Activated T-cell treated with anti-CD3 and anti-CD28 coated beads for 4 hours (primary cell): ENCODE measurements at places on chromosomes 5 and 9.

- DNase-seq: no peak
Observed at GRCh38 chr5:58491216-58491892, at the start of gene GAPT. GAPT (plus strand) TSS chr5:58491435; CDS start chr5:58494537, 3,102 bp downstream.

GRCh38 chr9:27353474-27354229 is 56.7 kb upstream of the EQTN start:
- no peak for DNase-seq

- no peak for DNase-seq
Observed at GRCh38 chr9:7234144-7234543, 476.4 kb downstream of the KDM4C start.

GRCh38 chr5:74801941-74802340 is 34.9 kb downstream of the NSA2 start:
- DNase-seq: no peak

- DNase-seq: no peak
Observed at GRCh38 chr5:27814983-27815382, 776.6 kb upstream of the CDH9 start.
